IMR-90 (cell line): ENCODE measurements at places on chromosomes 4 and X. TPM values are rescaled to one million over a fixed set of nuclear protein-coding genes. Genes with fewer than 3 reads are reported as not detected.

DNA sequence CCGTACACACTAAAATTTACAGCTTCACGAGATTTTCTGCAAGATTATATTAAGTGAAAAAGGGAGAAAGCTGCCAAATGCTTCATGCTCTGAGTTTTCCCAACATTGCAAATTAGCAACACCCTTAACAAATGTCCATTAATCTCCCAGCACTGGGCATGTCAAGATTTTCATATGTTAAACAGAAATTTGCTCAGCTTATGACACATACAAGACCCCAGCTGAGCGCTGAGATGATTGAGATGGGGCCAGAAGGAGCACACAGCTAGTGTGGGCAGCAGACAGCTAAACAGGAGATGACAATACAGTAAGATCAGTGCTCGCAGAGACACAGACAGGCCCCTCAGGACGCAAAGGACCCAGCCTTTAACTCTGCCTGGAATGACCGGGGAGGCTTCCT lies 208.8 kb downstream of the STK32B start:
- no peak for DNase-seq

DNA sequence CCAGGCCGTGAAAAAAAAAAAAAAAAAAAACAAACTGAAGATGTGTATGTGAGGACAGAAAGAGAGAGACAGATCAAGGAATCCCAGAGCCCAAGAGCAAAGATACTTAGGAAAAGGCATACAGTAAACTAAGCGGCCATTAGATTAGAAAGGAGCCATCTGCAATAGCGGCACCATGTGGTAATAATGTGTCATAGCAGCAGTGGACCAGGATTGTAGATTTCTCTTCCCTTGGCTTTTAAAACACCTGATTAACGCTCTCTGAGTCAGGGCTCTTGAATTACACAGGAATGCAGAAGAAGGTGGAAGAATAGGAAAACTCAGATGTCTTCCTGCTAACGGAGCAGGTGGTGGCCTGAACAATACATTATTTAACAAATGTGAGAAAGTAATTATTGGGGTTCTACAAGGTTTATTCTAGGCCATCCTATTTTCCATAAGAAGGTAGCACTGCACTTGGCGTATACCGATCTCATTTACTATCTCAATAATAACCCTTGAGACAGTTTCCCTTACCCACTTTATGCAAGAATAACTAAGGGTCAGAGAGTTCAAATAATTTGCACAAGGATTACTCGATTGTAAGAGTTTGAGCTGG lies 182.7 kb downstream of the KCNIP4 start:
- peak; percentile 29 for DNase-seq

- DNase-seq = no peak
Measured at GRCh38 chr4:126172126-126172525, 857.4 kb downstream of the FAT4 start.

DNA sequence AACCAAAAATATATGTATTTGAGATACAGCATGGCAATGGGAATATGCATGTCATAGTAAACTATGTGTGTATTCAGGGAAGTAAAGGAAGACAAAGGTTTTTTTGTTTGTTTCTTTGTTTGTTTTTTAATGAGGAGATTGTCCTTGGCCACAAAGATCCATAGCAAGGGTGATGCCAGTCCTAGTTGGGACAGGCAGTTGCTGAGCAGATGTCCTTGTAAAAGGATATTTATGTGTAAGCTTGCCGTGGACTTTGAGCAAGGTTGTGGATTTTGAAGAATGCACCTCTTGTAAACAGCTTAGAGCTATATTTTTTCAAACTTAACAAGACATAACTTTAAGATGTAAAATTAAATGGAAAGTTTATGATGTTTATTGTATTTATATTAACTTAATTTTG lies 69.9 kb upstream of the GABRE start:
- DNase-seq = no peak

The CCNA2 gene
- 21.3 and 22.8 TPM in 2 replicates for polyA plus RNA-seq

The TMEM150C gene
- polyA plus RNA-seq = 0.09 and 0.10 TPM in 2 replicates

DNA sequence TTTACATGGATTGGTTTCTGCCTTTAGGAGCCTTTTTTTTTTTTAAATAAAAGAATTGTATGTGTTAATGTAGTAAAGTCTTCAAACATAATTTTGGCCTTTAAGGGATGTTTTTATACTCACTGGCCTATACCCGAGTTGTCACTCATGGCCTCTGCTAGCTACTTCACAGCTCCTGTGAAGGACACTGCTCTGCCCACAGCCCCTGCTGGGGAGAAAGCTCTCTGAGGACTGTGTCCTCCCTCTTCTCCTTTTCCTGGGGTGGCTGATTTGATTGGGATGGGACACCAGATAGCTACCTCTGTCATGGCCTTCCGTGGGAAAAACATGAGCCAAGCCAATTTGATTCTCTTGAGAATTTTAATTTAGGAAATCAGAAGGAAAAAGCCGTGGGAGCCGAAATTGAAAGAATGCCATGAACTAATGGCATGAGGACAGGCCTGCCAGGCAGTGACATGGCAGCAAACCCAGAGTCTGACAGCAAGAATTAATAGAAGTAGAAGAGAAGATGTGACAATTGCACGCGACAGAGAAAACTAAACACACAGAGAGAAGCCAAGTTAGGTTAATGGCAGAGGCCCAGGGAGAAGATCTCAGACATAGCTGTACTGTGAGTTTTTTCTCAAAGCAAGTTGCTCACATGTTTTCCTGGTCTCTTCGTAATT lies 81.4 kb downstream of the ARHGAP10 start:
- DNase-seq = no peak

GRCh38 chr4:106476741-106477140 lies 108.2 kb upstream of the GIMD1 start:
- no peak for DNase-seq

The BEND2 gene
- polyA plus RNA-seq = not detected in 2 replicates

GRCh38 chr4:110869114-110869513 lies 246.2 kb upstream of the PITX2 start:
- peak; percentile 79 for DNase-seq

- DNase-seq = no peak
Measured at GRCh38 chr4:18033111-18034085, 11.8 kb upstream of the LCORL start.

DNA sequence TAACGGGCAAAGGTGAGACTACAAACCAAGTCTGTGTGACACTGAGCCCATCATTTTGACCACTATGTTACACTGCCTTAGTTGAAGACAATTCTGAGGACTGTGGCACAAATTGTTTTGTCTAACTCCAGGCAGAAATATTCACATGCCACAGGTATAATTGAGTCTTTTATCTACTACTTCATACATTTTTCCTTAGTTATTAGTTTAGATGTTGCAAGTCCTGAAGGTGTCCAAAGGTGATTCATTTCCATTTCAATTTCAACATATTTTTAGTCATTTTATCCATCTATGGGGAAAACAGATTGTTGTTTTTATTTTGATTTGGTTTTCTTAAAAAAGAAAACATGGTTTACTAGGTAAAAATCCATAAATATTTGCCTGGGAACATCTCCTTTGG lies 341.7 kb upstream of the SMIM31 start:
- DNase-seq = no peak

GRCh38 chrX:68685685-68686084 lies 38.2 kb downstream of the STARD8 start:
- peak; percentile 76 for DNase-seq

DNA sequence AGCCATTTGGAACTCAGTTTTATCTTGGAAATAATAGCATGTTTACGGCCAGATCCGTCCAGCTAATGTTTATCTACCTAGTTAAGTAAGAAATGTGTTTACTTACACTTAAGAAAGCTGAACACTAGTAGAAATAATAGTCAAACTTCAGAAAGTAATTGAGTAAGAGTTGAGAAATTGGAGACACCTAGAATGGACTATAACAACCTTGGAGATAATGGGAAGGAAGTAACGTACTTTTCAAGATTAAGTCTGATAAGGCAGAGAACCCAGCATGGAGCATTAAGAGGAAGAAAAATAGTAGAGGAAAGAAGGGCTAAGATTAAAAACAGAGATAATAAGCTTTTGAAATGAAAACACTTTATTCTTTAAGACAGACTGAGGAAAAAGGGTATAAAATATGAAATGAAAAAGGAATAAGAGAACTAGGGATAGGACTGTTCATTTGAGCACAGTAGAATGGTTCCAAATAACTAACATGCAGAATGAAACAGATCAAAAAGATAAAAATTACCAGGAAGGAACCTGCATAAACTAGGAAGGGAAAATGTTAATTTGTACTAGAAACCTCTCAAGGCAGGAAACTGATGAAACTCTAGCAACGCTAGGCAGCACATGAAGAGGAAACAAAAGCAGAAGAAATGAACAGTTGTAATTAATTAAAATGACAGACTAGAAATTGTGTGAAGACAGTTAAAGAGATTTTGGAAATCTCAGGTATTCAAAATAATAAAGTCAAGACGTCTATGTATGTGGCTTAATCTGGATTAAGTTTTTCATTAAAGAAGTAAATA lies 71.7 kb downstream of the FBXW7 start:
- no peak for DNase-seq

The PAGE4 gene
- not detected in 2 replicates for polyA plus RNA-seq

DNA sequence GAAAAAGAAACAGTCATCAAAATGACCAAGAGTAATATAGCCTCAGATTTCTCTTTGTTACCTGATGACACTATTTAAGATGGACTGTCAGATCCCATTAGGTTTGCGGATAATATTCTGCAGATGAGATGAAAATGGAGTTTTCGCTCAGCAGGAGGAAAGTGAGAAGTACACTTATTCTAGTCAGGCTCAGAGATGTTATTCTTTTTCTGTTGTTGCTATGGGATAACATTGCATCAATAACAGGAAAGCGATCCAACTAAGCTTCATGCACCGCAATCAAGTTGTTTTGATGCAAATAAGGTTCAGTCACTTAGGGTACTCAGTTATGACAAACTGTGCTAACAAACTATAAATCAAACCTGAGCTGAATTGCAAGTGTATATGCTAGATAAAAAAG lies 415.0 kb downstream of the CCSER1 start:
- DNase-seq = no peak

DNA sequence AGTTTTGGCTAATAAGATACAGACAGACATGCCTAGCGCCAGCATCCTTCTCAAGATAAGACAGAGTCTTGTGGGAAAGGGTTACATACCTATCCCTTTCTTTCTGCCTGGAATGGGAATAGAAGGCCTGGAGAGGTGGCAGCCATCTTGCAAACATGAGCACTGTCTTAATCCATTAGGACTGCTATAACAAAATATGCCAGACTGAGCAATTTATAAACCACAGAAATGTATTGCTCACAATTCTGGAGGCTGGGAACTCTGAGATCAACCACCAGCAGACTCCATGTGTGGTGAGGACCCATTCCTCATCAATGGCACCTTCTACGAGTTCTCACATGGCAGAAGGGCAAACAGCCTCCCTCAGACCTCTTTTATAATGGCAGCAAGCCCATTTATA lies 26.5 kb upstream of the NEIL3 start:
- peak; percentile 74 for DNase-seq

The PAGE2 gene
- not detected in 2 replicates for polyA plus RNA-seq

DNA sequence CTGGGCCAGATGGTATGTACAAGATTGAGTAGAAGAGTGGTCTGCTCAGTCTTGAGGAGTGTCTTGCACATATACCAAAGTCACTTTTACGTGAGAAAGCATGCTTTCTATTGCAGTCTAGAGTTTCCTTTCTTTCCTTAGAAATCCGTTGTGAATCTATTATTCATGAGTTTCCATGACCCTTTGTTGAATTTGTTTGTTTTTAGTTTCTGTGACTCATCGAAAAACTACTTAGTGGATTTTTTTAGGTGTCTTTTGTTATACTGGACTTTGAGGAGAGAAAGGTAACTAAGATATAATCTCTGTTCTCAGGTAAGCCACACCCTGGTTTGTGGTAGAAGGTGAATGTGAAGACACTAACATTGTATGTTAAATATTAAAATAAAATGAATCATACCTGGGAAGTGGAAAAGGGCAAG lies 23.0 kb downstream of the GALNT7 start:
- DNase-seq = peak; percentile 52
